ENCODE measurements at places on chromosomes 2 and 18.

DNA sequence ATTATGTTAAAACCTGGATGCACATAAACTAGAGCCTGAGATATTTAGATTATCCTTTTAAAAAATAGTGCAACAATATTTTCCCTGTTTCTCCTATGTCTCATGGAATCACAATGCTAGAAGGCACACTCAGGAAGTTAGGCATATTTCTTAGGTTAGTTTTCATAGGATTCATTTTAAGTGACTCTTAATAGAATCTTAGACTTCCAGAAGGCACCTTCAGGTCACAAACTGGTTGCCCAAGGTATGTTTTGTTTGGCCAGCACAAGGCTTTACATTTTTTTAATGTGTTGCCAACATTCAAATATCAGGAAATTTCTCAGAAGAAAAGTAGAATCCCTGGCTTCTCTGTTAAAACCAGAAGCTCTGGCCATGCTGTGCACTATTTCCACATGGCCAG, 129.3 kb downstream of the LNPK start:
- DNase-seq: no peak

GRCh38 chr18:61531182-61531581, 198.0 kb downstream of the CDH20 start:
- no peak for DNase-seq

DNA sequence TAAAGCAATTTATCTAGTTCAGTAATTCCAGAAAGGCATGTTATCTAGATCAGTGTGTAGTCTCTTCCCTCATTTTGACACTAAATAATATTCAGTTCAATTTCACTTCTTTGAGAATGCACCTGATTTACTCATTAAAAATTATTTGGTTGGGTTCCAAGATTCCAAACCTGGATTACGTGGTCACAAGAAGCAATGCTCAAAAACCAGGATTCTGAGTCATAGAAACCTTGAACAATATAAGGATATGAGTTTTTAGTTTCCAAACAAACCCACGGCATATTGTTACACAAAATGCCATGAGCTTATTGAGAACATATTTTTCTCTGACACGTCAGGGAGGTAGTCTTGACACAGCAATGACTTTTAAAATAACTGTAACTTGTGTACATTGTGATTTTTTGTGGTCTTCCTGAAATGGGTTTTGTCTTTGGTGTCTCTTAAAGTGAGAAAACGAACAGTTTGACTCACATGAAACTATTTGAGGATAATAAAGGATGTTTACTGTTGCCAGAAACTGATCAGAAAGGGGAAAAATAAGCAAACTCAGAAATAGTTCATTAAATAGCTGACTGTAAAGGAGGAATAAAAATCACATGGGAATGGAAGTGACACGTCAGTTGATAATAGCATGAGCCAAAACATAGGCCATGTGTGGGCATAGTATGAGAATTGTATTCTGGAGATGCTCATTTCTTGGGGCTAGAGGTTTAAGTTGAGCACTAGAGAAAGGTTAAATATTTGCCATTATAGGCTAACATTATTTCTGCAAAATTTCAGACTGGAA, 617.7 kb upstream of the CDH2 start:
- DNase-seq: no peak

GRCh38 chr2:35343135-35343534, 1012.4 kb upstream of the CRIM1 start:
- no peak for DNase-seq

GRCh38 chr2:180781276-180781675, 199.1 kb upstream of the UBE2E3 start:
- no peak for DNase-seq

GRCh38 chr18:68472701-68473295, 242.1 kb downstream of the TMX3 start:
- DNase-seq: no peak

GRCh38 chr18:2968606-2969005, 44.3 kb downstream of the LPIN2 start:
- DNase-seq: no peak

DNA sequence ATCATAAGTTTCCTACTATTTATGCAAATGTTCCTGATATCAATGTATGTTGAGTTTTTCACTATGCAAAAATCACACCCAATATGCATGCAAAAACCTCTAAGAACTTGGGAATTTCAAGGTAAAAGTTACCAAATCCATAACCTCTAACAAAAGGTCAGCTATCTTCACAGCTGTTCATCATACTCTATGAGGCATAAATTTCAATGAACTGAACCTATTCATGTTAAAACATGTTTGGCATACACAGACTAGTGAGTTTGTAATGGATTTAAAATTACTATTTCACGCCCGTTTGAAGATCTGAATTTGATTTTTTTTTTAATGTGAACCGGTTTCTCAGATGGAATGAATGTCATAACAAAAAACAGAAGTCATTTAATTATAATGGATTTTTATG, 100.2 kb downstream of the ATAD2B start:
- no peak for DNase-seq
